ENCODE measurements at places on chromosomes 7 and 10.

DNA sequence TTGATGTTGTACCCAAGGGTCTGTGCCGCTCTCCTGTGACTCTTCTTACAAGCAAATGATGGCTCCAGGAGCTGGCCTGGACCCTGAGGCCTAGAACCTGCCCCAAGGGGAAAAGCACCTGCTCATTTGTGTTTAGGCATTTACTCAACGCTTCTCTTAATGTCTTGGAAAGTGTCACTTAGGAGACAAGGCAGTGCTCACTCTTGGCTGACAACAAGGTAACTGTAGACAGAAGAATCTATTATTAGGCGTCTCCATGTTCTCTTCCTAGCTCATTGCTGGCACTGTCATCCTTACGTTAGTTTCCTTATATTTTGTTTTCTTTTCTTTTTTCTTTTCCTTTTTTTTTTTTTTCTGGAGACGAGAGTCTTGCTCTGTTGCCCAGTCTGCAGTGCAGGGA is 38.1 kb upstream of the SUN1 start:
- DNase-seq: no peak

- DNase-seq: no peak
Measured at GRCh38 chr7:156257904-156258303, 382.7 kb upstream of the RNF32 start.

DNA sequence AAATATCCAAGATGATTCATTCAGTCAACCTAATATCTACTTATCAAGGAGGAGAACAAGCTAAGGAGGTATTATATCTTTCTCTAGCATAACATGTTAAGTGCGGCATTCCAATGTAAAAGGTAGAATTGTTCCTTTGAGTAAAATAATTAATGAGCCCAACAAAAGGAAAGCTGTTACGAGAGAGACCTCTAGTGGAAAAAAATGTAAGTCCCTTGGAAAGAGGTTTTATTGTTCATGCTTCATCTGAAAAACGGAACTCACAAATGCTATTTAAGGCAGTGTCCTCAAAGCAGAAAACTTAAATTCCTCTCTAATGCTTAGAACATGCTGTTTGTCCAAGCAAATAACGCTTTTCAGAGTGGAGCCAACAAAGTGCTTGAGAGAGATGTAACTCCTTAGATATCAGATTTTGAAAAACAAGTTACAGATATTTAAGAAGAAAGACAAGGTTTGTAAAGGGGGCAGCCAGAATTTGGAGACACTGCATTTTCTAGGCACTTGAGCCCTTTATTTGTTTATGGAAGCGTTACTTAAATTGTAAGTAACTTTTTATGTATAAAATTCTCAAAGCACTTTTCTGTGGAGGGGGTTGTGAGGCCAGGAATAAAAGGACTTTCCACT is 119.9 kb downstream of the TFEC start:
- peak; percentile 2 for DNase-seq

GRCh38 chr10:60896810-60897209 is 47.2 kb downstream of the RHOBTB1 start:
- no peak for DNase-seq

- DNase-seq: no peak
Measured at GRCh38 chr7:27156508-27156898, at the start of gene HOXA7. HOXA7 (minus strand) TSS chr7:27156675; CDS start chr7:27156545, 130 bp downstream.

DNA sequence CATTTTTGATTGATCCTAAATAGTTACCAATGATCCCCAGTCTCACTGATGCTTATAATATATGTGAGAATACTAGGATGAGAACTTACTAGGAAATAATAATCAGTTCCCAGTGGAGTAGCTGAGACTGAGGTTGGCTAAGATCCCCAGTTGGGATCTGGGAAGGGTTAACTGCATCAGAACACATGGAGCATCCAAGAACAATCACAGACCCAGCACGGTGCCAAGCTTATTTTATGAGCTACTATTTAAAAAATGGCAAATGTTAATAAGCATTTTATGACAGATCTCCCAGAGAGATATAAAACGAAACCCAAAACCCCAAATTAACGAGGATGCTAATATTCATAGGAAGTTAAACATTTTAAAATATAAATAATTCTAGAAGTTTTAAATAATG is 379.5 kb downstream of the THSD7A start:
- no peak for DNase-seq

- DNase-seq: no peak
Measured at GRCh38 chr7:21671859-21672258, 129.0 kb downstream of the DNAH11 start.

GRCh38 chr10:51911723-51912122 is 212.3 kb upstream of the CSTF2T start:
- DNase-seq: no peak

DNA sequence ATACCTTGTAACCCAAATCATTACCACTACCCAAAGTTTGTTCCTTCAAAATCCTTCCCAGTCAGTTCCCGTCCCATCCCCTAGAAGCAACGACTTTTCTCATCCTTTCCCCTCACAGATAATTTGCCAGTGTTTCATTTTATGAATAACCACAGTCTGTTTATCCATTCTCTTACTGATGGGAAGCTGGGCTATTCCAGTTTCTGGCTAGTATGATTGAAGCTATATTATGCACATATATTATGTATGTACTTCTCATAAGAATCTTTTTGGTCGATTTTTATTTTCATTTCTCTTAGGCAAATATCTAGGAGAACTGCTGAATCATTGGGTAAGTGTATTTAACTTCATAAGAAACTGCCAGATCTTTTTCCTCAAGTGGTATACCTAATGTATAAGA is 114.6 kb downstream of the ZNF438 start:
- no peak for DNase-seq

GRCh38 chr7:12586271-12586670 is 15.8 kb downstream of the SCIN start:
- DNase-seq: no peak

- DNase-seq: no peak
Measured at GRCh38 chr10:70762441-70763175, 22.6 kb downstream of the TBATA start.

DNA sequence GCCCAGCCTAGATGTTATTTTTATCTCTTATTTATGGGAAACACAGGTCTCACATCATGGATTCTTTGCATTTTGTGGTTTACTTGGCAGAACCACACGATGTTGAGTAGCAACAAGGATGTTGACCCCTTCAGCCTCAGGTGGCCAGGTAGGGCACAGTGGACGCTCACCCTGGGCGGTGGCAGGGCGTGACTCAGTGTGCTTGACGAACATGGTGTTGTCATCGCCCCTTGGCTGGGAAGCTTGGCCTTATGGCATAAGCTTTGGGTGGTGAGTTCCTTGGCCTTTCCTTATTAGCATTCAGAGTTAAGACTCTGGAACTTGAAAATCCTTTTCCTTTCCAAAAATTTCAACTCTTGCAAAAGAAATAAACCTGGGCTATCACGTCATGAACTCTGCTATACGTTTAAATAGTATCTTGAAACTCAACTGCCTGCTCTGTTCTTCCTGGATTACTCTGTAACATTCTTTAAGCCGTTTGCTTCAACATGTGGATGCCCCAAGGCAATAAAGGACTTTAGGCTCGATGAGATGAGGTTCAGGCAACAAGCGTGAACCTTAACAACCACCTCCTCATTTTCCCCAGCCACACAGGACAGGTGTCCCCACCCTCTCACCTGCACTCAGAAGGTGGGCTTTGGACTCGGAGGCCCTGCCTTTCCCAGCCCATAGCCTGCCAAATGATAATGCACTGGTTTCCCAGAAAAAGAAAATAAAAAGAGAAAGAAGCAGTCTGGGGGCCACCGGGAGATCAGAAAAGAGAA is 22.5 kb upstream of the ECHDC3 start:
- DNase-seq: no peak

GRCh38 chr7:107874605-107875446 is 16.2 kb upstream of the DLD start:
- DNase-seq: peak; percentile 90

DNA sequence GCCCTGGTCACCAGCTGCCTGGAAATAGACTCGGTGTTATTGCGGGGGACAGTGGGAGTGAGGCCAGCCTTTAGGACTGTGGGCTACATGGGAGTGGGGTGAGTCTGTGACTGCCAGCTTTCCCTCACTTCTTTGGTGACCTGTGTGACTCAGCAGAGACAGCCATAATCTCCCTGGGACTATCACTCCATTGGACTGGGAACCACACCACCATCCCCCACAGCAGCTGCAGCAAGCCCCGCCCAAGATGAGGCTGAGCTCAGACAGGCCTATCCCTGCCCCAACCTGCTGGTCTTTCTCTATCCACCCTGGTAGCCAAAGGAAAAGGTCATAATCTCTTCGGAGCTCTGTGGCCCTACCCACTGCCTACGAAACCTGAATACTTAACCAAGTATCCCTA is 263.2 kb downstream of the FZD1 start:
- peak; percentile 35 for DNase-seq

DNA sequence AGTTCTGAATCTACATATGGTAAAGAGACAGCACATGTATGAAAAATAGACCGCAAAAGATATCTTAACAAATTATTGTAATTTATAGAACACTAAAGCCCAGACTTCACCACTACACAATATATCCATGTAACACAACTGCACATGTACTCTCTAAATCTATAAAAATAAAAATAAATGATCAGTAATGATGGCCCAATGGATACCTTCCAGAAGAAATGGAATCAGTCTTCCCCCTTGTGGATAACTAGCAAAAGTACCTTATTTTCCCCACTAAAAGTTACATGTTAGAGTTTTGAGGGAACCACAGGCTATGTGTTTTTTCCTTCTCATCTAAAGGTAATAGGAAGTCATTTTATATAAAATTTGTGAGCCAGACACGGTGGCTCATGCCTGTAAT is 25.7 kb downstream of the C7orf25 start:
- DNase-seq: peak; percentile 19

GRCh38 chr7:46661431-46661830 is 740.4 kb upstream of the IGFBP3 start:
- no peak for DNase-seq

All from erythroblast (primary cell).